ENCODE measurements at places on chromosomes 12 and 14. TPM values are rescaled to one million over a fixed set of nuclear protein-coding genes. Genes with fewer than 3 reads are reported as not detected.

GRCh38 chr14:90808759-90809529 is 7.3 kb downstream of the TTC7B start:
- DNase-seq, result no peak

- no peak for DNase-seq
These were observed 12.4 kb upstream of the SNAPC1 start for GRCh38 chr14:61749867-61750266.

BEGAIN gene
- 7.4 TPM for total RNA-seq

NAV3 gene
- total RNA-seq, result 60.8 TPM

TNS2 gene
- total RNA-seq, result 249 TPM

Data from ovary (tissue), 10 donors.